ENCODE measurements at places on chromosomes 2 and 18.

DNA sequence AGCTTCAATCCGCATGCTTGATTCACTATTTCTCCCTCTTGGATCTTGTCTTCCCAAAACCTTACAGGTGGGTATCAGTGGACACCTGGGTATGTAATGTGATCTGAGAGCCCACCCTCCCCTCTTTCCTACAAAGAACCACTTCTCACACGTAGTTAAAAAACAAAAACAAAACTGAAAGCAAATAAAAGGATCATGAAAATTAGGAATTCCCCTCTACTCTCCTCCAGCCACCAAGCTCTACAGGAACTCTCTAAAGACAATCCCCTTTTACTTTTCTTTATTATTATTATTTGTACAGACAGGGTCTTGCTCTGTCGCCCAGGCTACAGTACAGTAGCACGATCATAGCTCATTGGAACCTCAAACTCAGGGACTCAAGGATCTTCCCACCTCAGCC lies 40.8 kb upstream of the MYO1B start:
- no peak for DNase-seq

- DNase-seq, result no peak
Measured at GRCh38 chr2:172860336-172860707, 124.7 kb downstream of the RAPGEF4 start.

DNA sequence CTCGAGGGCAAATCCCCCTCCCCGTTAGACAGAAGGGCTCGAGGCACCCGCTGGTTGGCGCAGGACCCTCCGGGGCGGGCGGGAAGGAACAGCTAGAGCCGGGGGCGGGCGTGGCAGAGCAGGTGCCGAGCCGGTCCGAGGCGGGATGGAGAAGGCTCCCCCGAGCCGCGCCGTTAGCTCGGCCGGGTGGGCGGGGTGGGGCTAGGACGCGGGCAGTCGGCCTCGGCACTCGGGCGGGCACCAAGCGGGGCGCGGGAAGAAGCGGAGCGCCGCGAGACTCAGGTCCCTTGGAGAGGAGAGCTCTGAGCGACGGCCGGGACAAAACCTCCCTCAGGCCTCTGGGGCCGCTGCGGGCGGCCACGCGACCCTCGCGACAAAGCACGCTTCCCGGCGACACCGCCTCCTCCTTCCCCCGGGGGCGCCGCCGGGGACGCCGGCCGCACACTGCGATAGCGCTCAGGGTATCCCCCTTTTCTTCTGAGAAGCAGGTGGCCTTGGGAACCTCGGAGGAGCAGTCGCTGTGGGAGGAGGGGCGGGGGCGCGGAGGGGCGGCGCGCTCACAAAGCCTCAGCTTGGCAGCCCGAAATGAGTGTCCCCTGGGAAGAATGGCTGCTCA lies 721 bp downstream of the FHOD3 start:
- no peak for DNase-seq

DNA sequence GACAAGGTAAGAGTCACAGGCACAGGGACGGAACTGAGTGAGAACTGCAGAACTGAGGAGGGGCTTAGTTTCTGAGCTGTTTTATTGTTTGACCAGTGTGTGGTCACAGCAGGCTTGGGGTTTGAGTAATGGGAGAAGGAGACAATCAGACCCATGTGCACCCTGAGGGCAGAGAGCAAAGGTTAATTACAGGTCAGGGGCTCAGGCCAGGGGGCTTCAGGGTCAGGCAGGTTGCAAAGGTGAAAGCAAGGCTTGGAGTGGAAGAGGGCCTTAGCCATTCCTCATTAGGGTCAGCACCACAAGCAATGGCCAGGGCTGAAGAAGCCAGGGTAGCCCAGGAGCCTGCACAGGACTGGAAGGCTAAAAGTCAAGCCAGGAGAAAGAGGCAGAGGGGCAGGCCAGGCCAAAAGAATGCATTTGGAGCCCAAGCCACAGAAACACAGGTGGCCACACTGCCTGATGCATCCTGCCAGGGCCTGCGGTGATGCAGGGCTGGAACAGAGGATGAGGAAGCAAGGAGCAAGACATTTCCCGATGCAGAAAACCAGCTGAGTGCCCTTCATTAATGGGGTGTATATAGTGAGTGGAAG lies 209.8 kb upstream of the GYPC start:
- DNase-seq, result no peak

- DNase-seq, result no peak
Measured at GRCh38 chr2:71667256-71668182, 214.2 kb downstream of the DYSF start.

DNA sequence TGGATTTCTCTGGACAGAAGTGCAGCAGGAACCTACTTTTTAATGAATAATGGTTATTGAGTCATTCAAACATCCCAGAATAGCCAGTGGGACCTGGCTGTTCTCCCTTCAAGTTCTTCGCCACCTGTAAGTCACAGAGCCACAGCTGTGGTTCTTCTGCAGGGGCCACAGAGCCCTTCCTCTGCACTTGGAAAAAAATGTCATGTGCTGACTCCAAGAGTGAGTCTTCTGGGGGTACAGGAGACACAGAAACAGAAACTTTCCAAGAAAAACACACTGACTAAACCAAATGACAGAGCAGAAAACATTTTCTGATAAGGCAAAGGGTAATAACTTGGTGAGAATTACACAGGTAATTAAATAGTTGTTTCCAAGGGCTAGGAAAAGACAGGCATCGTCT lies 68.7 kb upstream of the FN1 start:
- DNase-seq, result no peak

DNA sequence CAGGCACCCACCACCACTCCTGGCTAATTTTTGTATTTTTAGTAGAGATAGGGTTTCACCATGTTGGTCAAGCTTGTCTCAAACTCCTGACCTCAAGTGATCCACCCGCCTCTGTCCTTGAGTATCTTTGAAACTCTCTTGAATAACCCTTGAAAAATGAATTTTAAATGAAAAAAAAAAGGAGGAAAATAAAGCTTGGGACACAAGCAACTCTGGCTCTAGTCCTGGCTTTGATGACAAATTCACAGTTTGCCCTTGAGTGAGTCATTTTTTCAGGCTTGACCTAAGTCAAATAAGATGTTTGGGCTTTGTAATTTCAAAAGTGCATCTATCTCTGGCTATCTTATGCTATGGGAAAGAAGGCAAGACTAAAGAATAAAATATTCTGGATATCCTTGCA lies 79.0 kb upstream of the TRIB2 start:
- no peak for DNase-seq

- DNase-seq, result no peak
Measured at GRCh38 chr2:33363325-33364298, 112.8 kb upstream of the RASGRP3 start.

Measured in SW 1271 (cell line).